ENCODE measurements at places on chromosomes 7 and 10. TPM values are rescaled to one million over a fixed set of nuclear protein-coding genes. Genes with fewer than 3 reads are reported as not detected.

ALOX5 gene
- total RNA-seq: not detected

PKD1L1 gene
- total RNA-seq: under 0.01 TPM

ZNF33B gene
- 9.4 TPM for total RNA-seq

PIP4K2A gene
- 65.7 TPM for total RNA-seq

PTN gene
- total RNA-seq: 33.3 TPM

FOXL3 gene
- not detected for total RNA-seq

ZCWPW1 gene
- total RNA-seq: 2.2 TPM

PRXL2A gene
- 5.1 TPM for total RNA-seq

GJD4 gene
- under 0.01 TPM for total RNA-seq

GRCh38 chr7:149866779-149867447 lies 6.9 kb upstream of the ATP6V0E2 start:
- no peaks in the 10 kb centered on the region for H3K36me3 ChIP-seq
- no peak overlapping the region for H3K4me3 ChIP-seq
- H3K4me1 ChIP-seq: no peaks in the 10 kb centered on the region
- no peak overlapping the region for H3K27ac ChIP-seq

- no peaks in the 10 kb centered on the region for H3K27me3 ChIP-seq
- no peak for DNase-seq
- H3K27ac ChIP-seq: no peak overlapping the region
- no peaks in the 10 kb centered on the region for H3K4me1 ChIP-seq
Observed at GRCh38 chr10:52688899-52689298, 83.7 kb downstream of the MBL2 start.

- no peaks in the 10 kb centered on the region for H3K4me1 ChIP-seq
- H3K36me3 ChIP-seq: no peaks in the 10 kb centered on the region
- H3K27ac ChIP-seq: no peak overlapping the region
- H3K4me3 ChIP-seq: no peak overlapping the region
- DNase-seq: no peak
- no peaks in the 10 kb centered on the region for H3K27me3 ChIP-seq
Observed at GRCh38 chr10:119863951-119864565, 8.6 kb downstream of the MCMBP start.

GRCh38 chr7:102823390-102824119 lies 74.8 kb downstream of the FAM185A start:
- H3K27ac ChIP-seq: no peak overlapping the region
- H3K4me3 ChIP-seq: no peak overlapping the region
- no peaks in the 10 kb centered on the region for H3K27me3 ChIP-seq
- no peaks in the 10 kb centered on the region for H3K4me1 ChIP-seq

DNA sequence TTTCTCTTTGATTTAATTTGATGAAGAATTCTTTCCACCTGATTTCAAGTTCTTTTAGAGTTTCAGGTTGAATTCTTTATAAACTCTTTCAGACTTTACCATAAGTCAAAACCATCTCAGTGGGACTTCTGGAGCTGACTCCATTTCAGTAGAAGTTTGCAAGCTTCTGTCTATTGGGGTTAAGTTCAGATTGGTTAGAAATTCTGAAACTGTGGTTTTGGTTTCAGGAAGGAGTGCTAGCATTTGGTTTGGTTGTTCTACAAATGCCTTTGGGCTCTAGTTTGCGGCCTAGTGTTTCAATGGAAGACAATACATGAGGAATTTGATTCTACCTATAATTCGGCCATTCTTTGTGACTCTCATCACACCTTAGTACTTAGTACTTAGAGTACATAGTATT lies 176.8 kb upstream of the RHOBTB1 start:
- no peak overlapping the region for H3K27ac ChIP-seq
- H3K27me3 ChIP-seq: peaks cover 3% of the 10 kb centered on the region
- no peak for DNase-seq
- H3K4me1 ChIP-seq: no peaks in the 10 kb centered on the region

DNA sequence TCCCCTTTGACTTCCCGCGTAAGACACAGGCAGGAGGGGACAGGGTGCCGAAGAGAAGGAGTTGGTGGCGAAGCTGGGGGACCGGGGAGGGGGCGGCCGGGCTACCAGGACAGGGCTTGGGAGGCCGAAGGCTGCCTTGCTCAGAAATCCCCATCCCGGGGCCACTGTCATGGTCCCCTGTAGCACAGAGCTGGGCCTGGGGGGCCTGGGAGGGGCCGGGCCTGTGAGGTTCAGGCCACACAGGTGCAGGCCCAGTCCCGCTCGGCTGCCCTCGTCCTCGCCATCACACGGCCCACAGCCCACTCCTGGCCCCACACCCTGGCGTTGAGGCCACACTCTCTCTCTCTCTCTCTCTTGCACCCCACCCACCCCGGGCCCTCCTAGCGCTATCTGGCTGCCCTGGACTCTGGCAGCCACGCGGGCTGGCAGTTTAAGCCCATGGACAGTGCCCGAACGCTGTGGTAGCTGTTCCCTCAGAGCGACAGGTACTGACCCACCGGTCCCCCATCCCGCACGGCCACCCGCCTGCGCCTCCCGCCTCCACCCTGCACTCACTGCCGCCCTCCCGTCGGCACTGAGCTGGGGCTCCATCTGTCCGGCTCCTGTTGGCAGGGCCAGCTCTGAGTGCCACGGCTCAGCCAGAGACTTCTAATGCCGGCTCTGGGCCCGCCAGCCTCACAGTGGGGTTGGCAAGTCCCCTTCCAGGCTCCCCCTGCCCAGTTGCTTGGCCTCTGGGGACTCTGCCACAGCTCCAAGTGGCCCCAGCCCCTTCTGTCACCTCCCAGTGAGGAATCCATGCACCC lies 28.0 kb downstream of the TTYH3 start:
- no peak overlapping the region for H3K27ac ChIP-seq
- H3K4me1 ChIP-seq: no peaks in the 10 kb centered on the region
- no peaks in the 10 kb centered on the region for H3K27me3 ChIP-seq
- DNase-seq: no peak

DNA sequence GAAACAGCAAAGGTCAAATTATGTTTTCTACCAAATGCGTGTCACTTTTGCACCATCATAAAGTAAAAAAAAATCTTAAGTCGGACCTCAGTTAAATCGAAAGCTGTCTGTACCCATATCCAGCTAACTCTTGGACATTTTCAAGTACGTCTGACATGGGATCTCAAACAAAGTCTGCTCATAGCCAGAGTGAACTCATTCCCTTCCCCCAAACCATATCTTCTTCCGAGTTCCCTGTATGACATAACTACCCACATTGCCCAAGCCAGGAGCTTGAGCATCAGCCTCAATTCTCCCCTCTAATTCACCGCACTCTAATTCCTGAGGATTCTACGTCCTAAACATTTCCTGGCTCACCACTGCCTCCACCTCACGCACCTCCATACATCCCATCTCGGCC lies 44.8 kb upstream of the TARP start:
- peaks cover 32% of the 10 kb centered on the region for H3K4me1 ChIP-seq
- H3K27me3 ChIP-seq: no peaks in the 10 kb centered on the region

GRCh38 chr10:62816076-62816330 lies 163 bp downstream of the EGR2 start:
- peak overlapping the region; percentile 83 for H3K4me3 ChIP-seq
- no peaks in the 10 kb centered on the region for H3K36me3 ChIP-seq

DNA sequence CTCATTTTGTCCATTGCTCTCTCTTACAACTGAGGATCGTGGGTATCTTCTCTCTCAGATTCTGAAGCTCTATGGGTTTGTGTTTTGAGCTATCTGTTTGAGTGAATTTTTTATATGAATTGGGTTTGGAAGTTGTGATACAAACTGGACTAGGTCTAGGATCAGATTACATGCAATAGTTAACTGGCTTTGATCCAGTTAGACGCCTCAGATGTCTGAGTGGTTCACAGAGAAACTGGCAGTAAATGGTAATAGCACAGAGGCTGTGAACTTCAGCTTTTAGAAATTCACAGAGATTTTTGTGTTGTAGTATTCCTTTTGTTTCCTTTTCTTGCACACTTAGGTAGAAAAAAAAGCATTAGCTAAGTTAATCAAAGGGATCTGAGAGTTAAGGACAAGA lies 12.7 kb upstream of the DNMBP start:
- H3K4me3 ChIP-seq: no peak overlapping the region
- H3K36me3 ChIP-seq: no peaks in the 10 kb centered on the region
- no peaks in the 10 kb centered on the region for H3K27me3 ChIP-seq
- peaks cover 5% of the 10 kb centered on the region for H3K4me1 ChIP-seq

DNA sequence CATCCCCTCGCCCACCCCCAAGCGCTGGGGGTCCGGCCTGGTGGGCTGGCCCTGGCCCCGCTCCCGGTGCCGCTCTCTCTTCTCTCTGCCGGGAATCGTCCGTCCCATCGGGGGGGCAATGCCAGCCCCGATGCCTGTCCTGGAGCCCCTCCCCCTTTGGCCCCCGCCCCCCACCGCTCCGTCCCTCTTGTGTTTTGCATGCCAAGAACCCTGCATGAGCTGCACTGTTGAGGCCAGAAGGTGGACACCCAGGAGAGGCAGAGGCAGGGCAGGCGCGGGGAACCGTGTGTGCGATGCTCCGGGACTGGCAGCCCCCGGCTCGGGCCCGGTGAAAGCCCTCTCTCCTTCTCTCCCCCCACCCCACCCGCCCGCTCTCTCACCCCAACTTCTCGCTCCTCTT lies 22.1 kb upstream of the HSPB1 start:
- H3K36me3 ChIP-seq: no peaks in the 10 kb centered on the region
- peaks cover 47% of the 10 kb centered on the region for H3K27me3 ChIP-seq
- H3K27ac ChIP-seq: no peak overlapping the region
- no peak overlapping the region for H3K4me3 ChIP-seq

DNA sequence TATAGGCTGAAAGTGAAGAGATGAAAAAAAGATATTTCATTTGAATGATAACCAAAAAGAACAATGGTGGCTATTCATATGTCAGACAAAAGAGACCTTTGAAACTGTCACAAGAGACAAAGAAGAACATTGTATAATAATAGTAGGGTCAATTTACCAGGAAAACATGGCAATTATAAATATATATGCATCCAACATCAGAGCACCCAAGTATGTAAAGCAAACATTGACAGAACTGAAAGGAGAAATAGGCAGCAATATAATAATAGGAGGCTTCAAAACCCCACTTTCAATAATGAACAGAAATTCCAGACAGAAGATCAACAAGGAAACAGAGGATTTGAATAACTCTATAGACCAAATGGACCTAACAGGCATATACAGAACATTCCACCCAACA lies 876.2 kb downstream of the GRID1 start:
- no peaks in the 10 kb centered on the region for H3K27me3 ChIP-seq
- H3K4me3 ChIP-seq: no peak overlapping the region

- H3K36me3 ChIP-seq: no peaks in the 10 kb centered on the region
- DNase-seq: no peak
- H3K4me3 ChIP-seq: no peak overlapping the region
- H3K27ac ChIP-seq: no peak overlapping the region
Observed at GRCh38 chr10:16865766-16866165, 48.5 kb upstream of the RSU1 start.

GRCh38 chr10:132010483-132010882 lies 28.8 kb upstream of the BNIP3 start:
- H3K27ac ChIP-seq: no peak overlapping the region
- peaks cover 3% of the 10 kb centered on the region for H3K27me3 ChIP-seq
- DNase-seq: no peak
- H3K4me3 ChIP-seq: no peak overlapping the region
- no peaks in the 10 kb centered on the region for H3K36me3 ChIP-seq

- DNase-seq: no peak
- H3K27me3 ChIP-seq: no peaks in the 10 kb centered on the region
- H3K4me1 ChIP-seq: peaks cover 77% of the 10 kb centered on the region
- H3K36me3 ChIP-seq: peaks cover 10% of the 10 kb centered on the region
- H3K4me3 ChIP-seq: no peak overlapping the region
Observed at GRCh38 chr10:87544721-87545120, 40.0 kb downstream of the MINPP1 start.

GRCh38 chr7:142083605-142084004 lies 27.9 kb upstream of the MGAM2 start:
- H3K4me1 ChIP-seq: peaks cover 3% of the 10 kb centered on the region
- no peaks in the 10 kb centered on the region for H3K36me3 ChIP-seq

- H3K27ac ChIP-seq: no peak overlapping the region
- H3K27me3 ChIP-seq: no peaks in the 10 kb centered on the region
Observed at GRCh38 chr7:144391014-144391413, 12.5 kb downstream of the NOBOX start.

DNA sequence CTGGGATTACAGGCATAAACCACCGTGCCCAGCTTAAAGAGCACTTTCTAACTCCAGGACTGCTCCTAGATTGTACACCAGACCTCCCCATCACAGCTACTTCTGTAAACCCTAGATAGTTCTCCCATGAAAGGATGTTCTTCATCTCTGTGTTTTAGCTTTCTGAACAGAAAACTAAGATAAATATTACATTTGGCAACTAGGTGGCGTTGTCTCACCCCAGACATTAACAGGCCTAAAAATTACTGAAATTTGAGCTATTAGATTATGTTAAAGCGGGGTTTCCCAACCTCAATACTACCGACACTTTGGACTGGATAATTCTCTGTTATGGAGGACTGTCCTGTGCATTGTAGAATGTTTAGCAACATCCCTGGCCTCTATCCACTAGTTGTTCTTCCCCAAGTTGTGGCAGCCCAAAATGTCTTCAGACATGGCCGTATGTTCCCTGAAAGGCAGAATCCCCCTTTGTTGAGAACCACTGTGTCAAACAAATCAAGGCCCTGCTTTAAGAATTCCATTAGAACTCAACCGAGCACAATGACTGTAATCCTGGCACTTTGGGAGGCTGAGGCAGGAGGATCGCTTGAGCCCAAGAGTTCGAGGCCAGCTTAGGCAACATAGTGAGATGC lies 19.1 kb downstream of the ATOH7 start:
- peaks cover 61% of the 10 kb centered on the region for H3K36me3 ChIP-seq
- H3K27ac ChIP-seq: no peak overlapping the region
- DNase-seq: peak; percentile 71
- H3K27me3 ChIP-seq: no peaks in the 10 kb centered on the region

GRCh38 chr7:28955718-28956607 lies 2.2 kb downstream of the TRIL start:
- peak overlapping the region; percentile 57 for H3K4me3 ChIP-seq
- DNase-seq: no peak
- peaks cover 9% of the 10 kb centered on the region for H3K4me1 ChIP-seq
- peaks cover 60% of the 10 kb centered on the region for H3K27me3 ChIP-seq

- peaks cover 4% of the 10 kb centered on the region for H3K4me1 ChIP-seq
- no peak for DNase-seq
- no peak overlapping the region for H3K27ac ChIP-seq
Observed at GRCh38 chr10:24825551-24825950, 101.9 kb upstream of the ARHGAP21 start.

DNA sequence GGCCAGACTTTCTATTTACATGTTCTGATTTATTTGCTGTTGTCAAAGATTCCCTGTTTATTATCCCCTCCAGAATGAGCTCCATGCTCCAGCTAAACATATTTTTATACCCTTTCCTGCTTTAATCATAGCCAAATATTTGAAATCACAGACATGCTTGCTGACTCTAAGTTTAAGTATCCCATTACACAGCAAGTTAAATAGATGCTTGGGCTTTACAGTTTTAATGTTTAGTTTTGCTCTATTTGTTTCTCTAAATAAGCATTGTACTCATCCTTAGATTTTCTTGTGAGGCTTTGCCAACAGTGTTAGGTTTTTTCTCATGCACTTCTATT lies 196.8 kb downstream of the TAX1BP1 start:
- DNase-seq: no peak
- H3K27ac ChIP-seq: no peak overlapping the region
- no peak overlapping the region for H3K4me3 ChIP-seq
- H3K27me3 ChIP-seq: no peaks in the 10 kb centered on the region

Measured in osteoblast (primary cell).